Effector memory CD4-positive, alpha-beta T cell (primary cell): ENCODE measurements at places on chromosomes 11 and 22.

DNA sequence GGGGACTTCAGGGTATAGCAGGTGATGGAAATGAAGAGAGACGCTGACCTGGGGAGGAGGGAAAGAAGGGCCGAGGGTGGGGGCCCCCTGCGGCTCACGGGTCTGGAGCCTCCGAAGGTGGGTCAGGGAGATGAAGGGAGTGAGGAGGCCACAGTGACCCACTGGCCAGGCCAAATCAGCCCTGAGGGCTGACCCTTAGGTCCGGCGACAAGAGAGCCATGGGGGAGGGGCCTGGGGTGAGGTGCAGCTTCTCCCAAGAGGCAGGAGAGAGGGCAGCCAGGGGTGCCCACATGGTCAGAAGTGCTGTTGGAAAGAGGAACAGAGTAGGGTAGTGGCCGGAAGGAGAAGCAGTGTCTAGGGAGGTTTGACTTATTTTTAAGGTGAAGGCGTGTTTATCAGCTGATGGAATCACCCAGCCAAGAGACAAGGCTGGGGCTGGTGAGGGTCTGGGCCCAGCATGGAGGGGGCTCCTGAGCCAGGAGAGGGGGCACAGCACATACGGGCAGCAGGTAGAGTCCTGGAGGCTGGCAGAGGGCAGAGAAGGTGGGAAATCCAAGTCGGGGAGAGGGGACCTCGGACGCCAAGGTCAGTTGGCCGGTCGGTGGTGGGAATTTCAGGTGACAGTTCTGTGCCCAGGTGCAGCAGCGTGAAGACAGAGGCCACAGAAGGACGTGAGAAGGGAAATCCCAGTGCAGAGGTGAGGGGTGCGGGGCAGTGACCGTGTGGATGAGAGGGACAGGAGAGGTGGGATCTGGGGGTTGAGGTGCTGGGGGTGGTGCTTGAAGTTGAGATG lies 49.0 kb downstream of the LINC01488 start:
- DNase-seq: no peak

- DNase-seq: no peak
Observed at GRCh38 chr11:21485006-21485405, 707.9 kb upstream of the ANO5 start.

DNA sequence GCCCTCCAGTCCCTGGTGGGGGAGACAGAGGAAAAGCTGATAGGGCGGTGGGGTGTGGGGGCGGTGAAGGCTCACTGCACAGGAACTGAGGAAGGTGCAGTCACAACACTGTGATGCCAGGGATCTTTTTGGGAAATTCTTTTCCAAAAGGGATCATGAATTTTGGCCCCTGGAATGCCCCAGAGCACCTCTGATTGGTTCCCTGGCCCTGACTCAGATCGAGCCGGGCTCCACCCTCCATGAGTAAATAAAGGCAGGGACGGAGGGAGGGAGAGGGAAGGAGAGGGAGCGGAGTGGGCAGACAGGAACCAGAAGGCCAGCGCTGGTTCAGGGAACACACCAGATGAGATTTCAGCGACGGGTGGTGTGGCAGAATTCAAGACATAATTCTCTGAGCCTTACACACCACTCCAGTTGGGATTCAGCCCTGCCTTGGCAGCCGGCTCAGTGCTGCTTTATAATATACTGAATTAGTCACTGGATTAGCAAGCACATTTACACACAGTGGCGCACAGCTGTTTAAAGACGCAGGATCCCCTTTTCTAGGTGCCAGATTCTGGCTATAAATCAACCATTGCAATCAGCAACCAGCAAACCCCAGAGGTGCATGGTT lies 80.3 kb downstream of the ETS1 start:
- peak; percentile 44 for DNase-seq

- DNase-seq: no peak
Observed at GRCh38 chr22:47361247-47361646, 598.8 kb downstream of the TBC1D22A start.

DNA sequence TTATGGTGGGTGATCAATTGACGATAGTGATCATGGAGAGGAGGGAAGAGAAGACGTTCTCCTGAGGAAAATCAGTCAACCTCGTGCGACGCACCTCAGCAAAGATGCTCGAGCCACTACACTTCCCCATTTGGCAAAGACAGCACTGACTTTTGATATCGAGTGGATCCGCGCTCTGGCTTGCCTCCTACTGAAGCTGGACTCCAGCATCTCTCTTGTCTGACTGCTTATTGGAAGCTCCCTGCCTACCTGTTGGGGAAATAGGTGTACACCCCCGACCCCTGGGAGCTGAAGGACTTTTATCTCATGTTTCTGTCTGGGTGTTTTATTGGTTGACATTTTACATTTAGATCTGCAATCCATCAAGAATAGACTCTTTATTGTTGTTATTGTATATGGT lies 476.8 kb upstream of the B3GAT1 start:
- DNase-seq: no peak

DNA sequence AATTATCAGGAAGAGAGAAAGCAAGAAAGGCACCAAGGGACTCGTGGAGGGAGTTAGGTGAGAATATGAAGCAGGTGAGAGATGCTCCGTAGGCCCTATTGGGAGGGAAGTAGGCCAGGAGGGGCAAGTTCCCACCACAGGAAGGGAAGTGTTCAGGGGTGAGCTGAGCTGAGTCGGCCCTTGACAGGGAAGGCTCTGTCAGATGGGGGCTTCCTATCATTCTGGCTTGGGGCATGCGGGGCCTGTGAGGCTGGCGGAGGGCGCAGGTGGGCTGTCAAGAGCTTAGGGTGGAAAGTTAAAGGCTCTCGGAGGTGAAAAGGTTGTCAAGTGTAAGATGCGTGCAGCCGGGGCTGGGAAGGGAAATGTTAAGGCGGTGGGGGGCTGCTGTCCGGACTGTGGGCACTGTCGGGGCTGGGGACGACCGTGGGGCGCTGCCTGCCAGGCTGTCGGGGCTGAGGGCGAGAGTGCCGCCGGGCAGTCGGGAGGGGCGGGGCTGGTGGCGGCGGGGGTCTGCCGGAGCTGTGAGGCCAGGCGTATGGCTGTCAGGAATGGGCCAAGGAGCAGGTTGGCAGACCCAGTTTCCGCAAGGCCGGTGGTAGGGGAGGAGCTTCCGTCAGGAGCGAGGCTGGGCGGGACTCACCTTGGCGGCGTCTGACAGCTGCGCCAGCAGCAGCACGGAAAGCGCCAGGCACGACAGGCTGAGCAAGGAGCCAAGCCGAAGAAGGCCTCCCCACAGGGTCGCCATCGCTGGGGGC lies 496 bp downstream of the TMEM9B start:
- DNase-seq: peak; percentile 60

GRCh38 chr11:6813656-6814055 lies 14.2 kb upstream of the OR6A2 start:
- DNase-seq: no peak

GRCh38 chr22:22462813-22463567 lies 45.6 kb downstream of the ZNF280B start:
- DNase-seq: no peak

DNA sequence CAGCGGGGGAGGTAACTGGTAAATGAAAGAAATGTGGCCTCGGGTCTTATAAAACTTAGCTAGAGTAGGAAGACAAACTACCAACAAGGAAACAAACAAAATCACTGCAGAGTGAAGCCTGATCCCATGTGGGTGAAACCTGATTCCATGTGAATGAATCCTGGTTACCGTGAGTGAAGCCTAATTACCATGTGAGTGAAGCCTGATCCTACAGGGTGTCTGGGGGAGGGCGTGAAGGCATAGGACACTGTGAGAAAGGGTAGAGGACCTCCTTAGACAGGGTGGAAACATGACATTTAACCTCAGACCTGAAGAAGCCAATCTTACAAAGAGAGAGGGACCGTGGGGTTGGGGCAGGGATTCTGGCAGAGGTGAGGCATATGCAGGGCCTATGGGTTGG lies 106.2 kb upstream of the USP47 start:
- no peak for DNase-seq

GRCh38 chr11:64251016-64251752 lies at the start of gene PLCB3:
PLCB3 (plus strand) TSS chr11:64251530; CDS start chr11:64251650, 120 bp downstream.
- peak; percentile 56 for DNase-seq

- no peak for DNase-seq
Observed at GRCh38 chr22:36212901-36213300, 11.3 kb upstream of the APOL4 start.
